ENCODE measurements at places on chromosomes 2 and 18. TPM values are rescaled to one million over a fixed set of nuclear protein-coding genes. Genes with fewer than 3 reads are reported as not detected.

The OXER1 gene
- under 0.01 TPM for total RNA-seq

The ATP6V1C2 gene
- total RNA-seq = under 0.01 TPM

The B4GALT6 gene
- 2.9 TPM for total RNA-seq

The MFSD2B gene
- under 0.01 TPM for total RNA-seq

The SANBR gene
- total RNA-seq = 13.2 TPM

The IL1R1 gene
- total RNA-seq = 62.6 TPM

The POTEJ gene
- not detected for total RNA-seq

- no peak for DNase-seq
These were observed 13.0 kb downstream of the FER1L5 start for GRCh38 chr2:96655526-96655925.

GRCh38 chr2:105840933-105841332 lies 96.2 kb downstream of the NCK2 start:
- no peak for DNase-seq

DNA sequence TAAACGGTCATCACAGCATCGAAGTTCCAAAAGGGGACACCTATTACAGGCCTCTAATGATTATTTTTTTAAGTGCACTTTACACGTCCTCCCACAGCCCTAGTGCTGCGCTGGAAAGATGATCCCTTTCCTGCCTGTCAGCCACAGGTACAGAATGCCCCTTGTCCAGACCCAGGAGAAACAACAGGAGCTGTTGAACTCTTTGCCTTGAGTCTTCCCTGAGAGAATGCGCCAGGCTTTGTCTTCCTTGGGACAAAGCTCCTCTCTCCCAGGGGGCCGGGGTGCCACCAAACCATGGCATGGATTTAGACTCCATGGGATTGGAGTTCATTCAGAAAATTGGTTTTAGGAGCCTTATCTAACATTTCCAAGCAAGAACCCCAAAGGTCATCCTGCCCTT lies 319.0 kb upstream of the SOX11 start:
- DNase-seq = no peak

DNA sequence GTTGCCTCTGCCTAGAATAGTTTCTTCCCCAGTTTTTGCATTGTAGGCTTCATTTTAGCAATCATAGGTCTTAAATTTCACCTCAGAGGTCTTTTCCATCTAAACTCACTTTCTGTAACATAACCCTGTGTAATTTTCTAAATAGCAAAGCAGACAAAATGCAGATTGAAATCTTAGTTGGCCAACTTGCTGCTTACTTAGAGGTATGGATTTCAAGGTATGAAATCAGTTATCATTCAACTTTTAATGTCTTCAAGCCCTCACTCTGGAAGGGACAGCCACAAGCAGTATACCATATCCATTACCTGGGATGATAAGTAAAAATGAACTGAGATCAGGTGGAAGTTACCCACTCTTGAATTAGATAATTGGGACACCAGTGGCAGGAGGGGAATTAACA lies 3.9 kb downstream of the CCDC121 start:
- no peak for DNase-seq

DNA sequence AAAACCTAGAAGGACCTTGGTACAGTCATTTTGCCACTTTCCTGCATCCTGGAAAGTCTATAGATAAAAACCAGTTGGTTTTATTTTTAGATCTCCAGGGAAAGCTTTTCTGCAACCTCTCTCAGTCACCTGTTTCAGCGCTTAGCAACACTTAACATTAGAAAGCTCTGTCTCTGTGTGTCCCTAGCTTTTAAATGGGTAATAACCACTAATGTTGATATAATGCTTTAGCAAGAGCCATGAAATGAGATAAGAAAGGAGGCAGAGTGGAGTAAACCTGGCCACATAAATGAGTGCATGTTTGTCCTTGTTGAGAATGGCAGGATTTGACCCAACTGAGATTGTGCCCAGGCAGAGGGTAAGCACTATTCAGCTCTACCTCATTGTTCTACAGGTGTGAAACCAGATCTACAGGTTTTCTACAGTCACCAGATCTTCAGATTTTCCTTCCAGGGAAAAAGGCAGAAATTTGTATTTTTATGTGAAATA lies 44.8 kb downstream of the MARCHF4 start:
- DNase-seq = no peak

- DNase-seq = no peak
These were observed 701.1 kb upstream of the ZEB2 start for GRCh38 chr2:145221032-145221431.

DNA sequence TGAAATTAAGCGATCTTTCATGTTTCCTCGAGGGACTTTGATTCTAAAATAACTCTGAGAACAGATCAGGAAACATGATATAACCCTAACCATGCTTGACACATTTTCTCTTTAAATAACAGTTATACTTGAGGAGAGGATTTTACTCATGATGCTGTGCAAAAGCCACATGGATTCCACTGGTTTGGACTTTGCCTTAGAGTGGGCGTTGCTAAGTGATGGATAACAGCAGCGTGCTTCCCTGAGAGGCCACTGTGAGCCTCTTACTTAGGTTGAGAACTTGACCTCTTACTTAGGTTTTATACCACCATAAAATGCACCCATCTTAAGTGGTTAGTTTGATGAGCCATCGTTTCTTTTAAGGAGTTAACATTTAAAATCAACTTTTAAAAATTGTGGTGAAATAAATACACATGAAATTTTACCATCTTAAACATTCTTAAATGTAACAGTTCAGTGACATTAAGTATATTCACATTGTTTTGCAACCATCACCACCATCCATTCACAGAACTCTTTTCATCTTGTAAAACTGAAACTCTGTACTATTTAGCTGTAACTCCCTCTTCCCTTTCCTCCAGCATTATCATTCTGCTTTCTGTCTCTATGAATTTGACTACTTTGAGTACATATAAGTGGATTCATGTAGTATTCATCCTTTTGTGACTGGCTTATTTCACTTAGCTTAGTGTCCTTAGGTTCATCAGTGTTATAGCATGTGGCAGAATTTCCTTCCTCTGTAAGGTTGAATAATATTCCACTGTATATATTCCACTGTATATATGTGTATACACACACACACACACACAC lies 22.6 kb downstream of the ANXA4 start:
- peak; percentile 43 for DNase-seq

GRCh38 chr2:121613774-121614173 lies 35.5 kb downstream of the CLASP1 start:
- DNase-seq = no peak

GRCh38 chr2:231241755-231242507 lies 43.5 kb downstream of the ARMC9 start:
- DNase-seq = peak; percentile 84

- no peak for DNase-seq
These were observed 185.5 kb downstream of the SEPTIN10 start for GRCh38 chr2:109428281-109428680.

DNA sequence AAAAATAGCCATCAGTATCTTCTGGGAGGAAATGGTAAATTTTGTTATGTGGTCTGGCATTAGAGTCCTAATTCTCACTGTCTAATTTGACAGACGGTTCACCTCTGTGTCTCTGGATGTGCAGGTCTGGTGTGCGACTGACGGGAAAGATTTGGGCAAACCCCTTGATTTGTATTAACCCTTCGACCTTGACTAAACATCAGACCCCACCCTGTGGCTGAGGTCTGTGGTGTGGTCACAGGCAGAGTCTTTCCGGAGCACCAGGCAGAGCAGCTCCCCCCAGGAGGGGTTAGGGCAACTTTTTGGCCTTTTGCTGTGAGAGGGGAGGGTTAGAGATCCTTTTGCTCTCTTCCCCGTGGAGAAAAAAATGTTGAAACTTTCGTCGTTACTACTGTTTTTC lies 6.4 kb downstream of the TWIST2 start:
- DNase-seq = no peak

GRCh38 chr2:59787095-59787494 lies 766.4 kb downstream of the BCL11A start:
- no peak for DNase-seq

DNA sequence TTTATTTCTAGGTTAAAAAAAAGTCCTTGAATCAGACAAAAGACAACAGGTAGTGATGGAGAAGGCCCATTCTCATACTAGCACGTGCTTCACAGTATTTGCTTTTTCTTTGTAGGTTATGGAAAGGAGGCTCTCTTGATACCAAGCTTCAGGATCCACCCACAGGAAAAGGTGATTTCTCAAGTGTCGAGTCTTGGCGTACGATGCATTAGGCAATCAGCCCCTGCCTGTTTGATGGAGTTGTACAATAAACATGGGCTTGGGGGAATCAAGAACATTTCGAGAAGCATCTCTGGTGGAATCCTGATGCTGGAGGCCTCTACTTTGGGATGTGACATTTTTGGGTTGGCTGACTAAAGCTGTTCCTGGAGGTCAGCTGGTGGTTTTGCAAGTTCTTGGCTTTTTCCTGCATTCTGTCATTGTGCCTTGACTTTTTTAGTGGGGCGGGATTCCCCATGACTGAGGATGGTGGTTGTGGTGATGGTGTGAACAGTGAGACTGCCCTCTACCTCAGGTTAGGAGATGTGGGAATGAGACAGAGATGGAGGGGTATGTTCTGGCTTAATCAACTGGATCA lies 231.5 kb upstream of the SPRED2 start:
- peak; percentile 54 for DNase-seq

DNA sequence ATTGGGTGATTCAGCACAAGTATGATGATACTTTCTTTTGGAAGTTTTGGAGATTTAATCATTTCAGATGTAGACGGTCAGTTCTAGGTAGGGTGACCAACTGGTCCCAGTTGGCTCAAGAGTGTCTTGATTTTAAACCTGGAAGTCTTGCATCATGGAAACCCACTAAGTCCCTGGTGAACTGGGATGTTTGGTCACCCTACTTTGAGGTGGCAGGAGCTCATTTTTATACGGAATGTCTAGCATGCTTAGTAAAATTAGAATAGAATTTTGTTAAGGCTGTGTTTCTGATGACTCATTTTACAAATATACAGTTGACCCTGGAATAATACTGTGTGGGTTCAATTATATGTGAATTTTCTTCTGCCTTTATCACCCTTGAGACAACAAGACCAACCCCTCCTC lies 61.5 kb upstream of the DOCK10 start:
- DNase-seq = peak; percentile 21

DNA sequence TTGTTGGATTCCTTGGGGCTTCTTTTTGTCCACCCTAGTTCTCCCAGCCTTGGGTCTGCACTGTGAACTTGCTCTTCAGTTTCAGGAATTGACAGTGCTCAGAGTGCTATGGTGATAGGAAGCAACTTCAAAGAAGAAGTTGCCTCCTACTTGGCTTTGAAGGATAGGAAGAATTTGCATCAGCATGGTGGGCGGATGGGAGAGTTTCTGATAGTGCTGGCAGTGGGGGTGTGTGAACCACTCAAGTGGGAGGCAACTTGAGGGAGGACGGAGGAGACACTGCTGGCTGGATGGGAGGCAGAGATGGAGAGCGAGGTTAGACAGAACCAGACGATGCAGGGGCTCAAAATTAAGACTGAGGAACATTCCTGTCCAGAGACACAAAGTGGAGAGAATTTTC lies 164.4 kb upstream of the SKOR2 start:
- DNase-seq = no peak

- DNase-seq = no peak
These were observed 39.1 kb downstream of the OSBPL6 start for GRCh38 chr2:178233428-178233827.

DNA sequence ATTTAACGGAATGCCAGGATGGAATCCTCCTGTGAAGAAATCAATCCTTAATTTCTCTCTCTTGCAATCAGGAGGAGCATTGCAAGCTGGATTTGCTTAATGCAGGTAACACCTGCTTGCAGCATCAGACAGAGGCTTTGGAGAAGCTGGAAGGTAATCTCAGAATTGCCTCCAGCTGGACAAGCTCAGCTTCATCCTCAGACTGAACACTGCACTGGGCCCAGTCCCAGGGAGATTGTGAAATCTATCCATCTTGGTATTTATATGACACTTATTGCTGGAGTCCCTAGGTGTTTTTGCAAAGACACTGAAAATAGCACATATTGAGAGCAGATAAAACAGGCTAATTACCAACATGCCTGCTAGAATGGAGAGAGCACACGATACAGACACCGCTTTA lies 179.4 kb upstream of the SESTD1 start:
- peak; percentile 48 for DNase-seq

- no peak for DNase-seq
These were observed 73.8 kb downstream of the RPIA start for GRCh38 chr2:88765154-88765888.

DNA sequence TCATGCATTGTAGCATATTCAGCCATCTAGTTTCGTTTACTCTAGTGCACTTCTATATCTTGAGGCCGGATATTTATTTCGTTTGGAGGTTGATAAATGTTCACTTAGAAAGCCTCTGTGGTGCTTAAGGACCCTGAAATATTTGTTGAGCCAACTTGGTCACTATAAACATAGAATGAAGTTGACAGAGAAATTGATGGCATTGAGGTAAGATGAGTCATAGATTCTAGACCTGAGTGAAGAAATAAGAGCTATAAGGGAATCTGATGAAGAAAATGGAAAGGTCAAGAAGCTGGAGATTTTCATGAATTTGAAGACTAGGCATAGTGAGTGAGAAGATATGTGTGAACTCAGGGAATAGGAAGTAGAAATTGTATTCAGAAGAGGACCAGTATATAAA lies 35.9 kb downstream of the EPC2 start:
- DNase-seq = no peak

GRCh38 chr2:208440716-208441115 lies 34.1 kb downstream of the PTH2R start:
- no peak for DNase-seq

- DNase-seq = no peak
These were observed 34.1 kb downstream of the ANKMY1 start for GRCh38 chr2:240523451-240524281.

- peak; percentile 33 for DNase-seq
These were observed 60.0 kb downstream of the NXPH2 start for GRCh38 chr2:138720035-138720838.

DNA sequence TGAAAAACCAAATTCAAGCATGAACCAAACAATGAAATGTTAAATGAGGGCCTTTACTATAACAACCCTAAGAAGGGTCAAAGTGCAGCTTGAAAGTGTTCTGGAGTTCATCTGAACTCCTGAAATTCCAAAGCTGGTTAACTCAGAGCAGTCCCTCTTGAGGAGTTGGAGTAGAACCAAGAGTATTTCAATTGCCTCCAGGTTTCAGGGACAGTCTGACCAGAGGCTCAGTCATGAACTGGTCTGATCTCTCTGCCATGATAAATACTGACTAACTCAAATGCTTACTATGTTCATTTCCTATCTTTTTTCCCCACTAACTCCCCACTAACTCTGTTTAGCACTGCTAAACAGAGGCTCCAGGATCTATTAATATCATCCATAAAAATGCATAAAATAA lies 2.7 kb downstream of the STARD7 start:
- peak; percentile 40 for DNase-seq
